ENCODE measurements at places on chromosomes 5 and 9. TPM values are rescaled to one million over a fixed set of nuclear protein-coding genes. Genes with fewer than 3 reads are reported as not detected.

The RANBP3L gene
- polyA plus RNA-seq: not detected

The DOCK2 gene
- polyA plus RNA-seq: 114 TPM

The PTGES gene
- polyA plus RNA-seq: not detected

The STPG3 gene
- polyA plus RNA-seq: not detected

The PKD2L2 gene
- polyA plus RNA-seq: 0.46 TPM

The PDZD2 gene
- 0.16 TPM for polyA plus RNA-seq

The DCAF12 gene
- polyA plus RNA-seq: 1.4 TPM

The IFNE gene
- polyA plus RNA-seq: not detected

The DENND4C gene
- 15.2 TPM for polyA plus RNA-seq

The LRRTM2 gene
- polyA plus RNA-seq: not detected

The SCGB3A2 gene
- polyA plus RNA-seq: not detected

The CDKN2A gene
- polyA plus RNA-seq: 13.9 TPM

The FCN1 gene
- 9.5 TPM for polyA plus RNA-seq

The ROPN1L gene
- 0.48 TPM for polyA plus RNA-seq

The TMEM252 gene
- not detected for polyA plus RNA-seq

The PHYHD1 gene
- polyA plus RNA-seq: 1.0 TPM

Data from IgD-negative memory B cell (primary cell).